Stimulated activated CD4-positive, alpha-beta T cell treated with anti-CD3 and anti-CD28 coated beads, Interleukin-1b, Interleukin-23, amount 100 ng/mL, for 1 hour (primary cell): ENCODE measurements at places on chromosomes 13 and 19.

DNA sequence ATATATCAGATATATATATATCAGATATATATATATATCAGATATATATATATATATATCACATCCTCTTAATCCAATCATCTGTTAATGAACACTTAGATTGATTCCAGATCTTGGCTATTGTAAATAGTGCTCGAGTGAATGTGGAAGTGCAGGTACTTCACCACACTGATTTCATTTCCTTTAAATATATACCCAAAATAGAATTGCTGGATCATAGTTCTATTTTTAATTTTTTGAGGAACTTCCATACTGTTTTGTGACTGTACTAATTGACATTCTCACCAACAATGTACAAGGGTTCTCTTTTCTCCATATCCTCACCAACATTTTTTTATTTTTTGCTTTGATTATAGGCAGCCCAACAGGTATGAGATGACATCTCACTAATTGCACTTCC lies 277.5 kb downstream of the NHLRC3 start:
- DNase-seq = no peak

DNA sequence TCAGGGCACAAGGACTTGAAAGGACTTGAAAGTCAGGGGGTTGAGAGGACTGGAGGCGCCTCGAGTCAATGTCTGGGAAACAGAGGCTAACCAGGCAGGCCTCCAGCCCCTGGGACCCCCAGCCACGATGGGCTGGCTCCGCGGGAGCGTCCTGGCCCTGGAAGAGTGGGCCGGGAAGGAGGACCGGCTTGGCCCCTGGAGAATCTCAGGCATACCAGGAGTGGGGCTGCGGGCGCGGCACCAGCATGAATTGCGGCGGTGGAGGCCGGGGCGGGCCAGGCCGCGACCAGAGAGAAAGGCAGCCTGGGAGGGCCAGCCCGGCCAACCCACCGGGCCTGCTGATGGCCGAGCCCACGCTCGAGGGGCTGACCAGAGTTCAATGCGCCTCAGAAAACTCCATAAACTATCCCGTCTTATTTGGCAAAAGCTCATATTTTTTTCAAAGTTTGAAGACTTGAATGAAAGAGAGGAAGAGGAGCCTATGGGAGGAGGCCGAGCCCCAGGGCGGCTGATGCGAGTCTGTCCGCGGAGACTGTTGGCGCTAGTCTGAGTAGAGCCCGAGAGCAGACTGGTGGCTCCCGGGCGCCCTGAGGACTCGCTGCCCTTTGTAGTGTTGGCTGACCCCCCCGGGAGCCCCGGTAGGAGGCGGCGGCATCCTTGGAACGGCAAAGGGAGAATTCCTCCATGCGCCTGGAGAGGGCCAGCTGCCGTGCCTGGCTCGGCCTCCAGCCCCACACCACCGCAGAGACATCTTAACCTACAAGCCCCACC lies 68.0 kb downstream of the MLLT1 start:
- no peak for DNase-seq

GRCh38 chr13:42906257-42906656 lies 85.8 kb downstream of the EPSTI1 start:
- no peak for DNase-seq

- no peak for DNase-seq
Observed at GRCh38 chr19:9913237-9914000, 22.9 kb downstream of the OLFM2 start.

- no peak for DNase-seq
Observed at GRCh38 chr19:33998302-33998701, 174.0 kb upstream of the LSM14A start.

- no peak for DNase-seq
Observed at GRCh38 chr19:11435833-11436313, 438 bp downstream of the PRKCSH start.
